ENCODE measurements at places on chromosomes 1 and 21.

DNA sequence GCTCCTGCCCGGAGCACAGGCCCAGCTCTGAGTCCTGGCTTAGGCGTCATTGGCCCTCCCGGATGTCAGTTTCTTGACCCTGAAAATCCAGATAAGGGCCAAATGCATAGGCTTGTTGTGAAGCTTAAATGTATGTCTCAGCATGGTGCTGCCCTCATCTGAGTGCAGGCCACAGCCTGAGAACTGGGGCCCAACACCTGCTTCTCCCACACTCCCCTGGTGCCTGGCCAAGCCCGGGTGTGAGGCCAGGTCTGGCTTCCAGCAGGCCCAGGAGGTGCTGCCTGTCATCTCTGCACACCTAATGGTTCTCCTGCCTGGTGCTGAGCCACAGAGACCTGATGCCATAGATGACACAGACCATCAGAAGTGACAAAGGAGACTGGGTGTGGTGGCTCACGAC, 14.0 kb downstream of the MX2 start:
- DNase-seq: no peak

GRCh38 chr21:37071561-37072273, 1.2 kb downstream of the PIGP start:
- DNase-seq: no peak

DNA sequence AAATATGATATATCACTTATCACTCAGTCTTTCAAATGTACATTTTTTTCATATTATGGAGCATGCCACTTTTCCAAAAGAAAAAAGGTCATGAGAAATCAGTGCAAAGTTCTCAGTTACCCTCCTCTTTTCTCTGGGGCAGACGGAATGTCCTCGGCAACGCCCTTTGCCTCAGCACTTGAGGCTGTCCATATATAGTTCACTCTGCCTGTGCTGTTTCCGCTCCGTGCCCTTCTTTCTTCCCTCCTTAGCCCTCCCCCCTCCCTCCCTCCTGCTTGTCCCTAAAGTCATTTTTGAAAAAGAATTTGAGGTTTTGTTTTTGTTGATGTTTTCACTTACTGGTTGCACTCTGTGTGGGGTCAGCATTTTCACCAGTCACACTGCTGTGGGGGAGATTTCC, 5.4 kb downstream of the BARHL2 start:
- no peak for DNase-seq

DNA sequence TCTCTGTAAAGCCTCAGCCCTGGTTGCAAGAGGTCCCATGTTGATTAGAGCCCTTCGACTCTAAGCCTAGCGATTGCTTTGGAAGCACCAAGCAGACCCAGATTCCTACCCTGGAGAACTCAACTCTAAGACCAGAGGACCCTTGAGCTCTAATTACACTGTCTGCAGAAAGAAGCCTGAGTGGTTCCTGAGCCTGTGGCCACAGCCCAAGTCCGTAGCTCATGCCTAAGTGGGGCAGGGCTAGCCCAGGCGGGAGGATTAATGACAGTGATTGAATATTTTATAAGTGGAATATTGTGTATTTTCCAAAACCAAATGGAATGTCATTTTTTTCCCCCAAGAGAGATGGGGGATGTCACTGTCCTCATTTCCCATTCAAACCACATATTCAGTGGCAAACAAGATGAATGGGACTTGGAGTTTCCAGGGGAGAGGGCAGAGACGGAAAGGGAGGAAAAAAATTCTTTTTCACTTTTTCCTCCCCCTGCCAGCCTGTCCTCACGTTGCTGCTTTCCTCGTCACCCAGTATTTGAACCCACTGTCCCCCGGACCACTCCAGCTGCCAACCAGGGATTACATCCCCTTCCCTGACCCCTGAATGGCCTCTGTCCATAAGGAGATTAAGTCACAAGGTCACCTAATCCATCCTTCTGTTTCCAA, 79.6 kb upstream of the CTTNBP2NL start:
- no peak for DNase-seq

DNA sequence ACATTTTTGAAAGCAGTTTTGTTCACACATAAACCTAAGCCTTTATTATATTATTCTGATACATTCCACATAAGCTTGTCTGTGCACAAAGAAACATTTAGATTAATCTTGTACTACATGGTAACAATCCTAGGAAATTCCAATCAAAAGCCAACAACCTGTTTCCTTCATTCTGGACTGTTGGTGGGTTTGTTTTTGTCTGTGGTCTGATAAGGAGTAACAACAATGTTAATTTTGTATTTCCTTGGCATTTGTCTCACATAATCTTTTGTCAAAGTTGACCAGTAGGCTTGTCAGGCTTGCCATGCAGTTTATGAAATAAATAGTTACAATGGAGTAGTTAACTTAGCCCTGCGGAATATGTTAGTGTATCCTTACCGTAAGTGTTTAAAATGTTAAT, 183.3 kb downstream of the DHRS3 start:
- DNase-seq: no peak

GRCh38 chr1:61636814-61637213, 88.1 kb downstream of the TM2D1 start:
- no peak for DNase-seq

DNA sequence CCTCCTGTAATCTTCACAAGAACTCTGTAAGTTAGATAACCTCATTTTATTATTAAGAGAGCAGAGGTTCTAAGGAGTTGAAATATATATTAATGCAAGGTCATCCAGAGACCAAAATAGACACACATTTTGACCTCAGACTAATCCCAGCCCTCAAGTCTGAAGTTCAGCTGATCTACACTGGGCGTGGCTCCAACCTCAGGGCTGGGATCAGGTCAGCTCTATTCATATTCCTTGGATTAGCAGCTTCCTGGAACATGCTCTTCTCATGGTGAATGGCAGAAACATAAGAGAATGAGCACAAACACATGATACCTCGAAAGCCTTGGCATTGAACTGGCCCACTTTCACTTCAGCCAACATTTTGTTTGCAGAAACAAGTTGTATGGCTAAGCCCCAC, 200.8 kb upstream of the ST6GALNAC5 start:
- DNase-seq: no peak

- no peak for DNase-seq
Measured at GRCh38 chr1:84141182-84142003, 2.7 kb upstream of the PRKACB start.

- DNase-seq: no peak
Measured at GRCh38 chr1:27306892-27307761, 14.8 kb upstream of the TMEM222 start.

DNA sequence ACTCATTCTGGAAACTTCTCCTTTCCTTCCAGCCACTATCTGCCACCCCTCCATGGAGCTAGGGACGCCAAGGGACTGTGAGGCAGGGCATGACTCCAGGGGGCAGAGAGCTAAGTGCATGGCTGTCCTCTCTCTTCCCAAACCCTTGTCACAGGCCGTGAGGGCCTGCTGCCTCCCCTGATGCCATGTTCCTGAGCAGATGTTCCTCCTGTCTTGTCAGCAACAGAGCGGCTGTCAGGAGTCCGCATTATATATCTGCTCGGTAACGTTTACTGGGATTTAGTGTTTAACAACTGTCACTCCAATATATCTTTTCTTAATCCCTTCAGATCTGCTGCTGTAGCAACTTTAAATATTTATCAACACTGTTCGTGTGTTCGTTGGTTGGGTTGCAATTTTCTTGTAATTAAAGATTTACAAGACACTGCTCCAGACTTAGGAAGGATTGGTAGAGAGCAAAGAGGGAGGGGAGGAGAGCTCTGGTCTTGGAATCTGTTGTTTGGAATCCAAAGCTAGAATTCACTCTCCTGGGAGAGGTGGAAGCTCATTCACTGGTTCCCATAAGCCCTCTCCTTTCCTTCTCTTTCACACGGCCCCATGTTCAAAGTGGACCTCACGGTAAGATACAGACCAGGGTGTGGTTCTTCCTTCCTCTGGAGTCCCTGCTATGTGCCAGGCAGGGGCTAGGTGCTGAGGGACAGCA, 76.2 kb downstream of the MDM4 start:
- DNase-seq: no peak

DNA sequence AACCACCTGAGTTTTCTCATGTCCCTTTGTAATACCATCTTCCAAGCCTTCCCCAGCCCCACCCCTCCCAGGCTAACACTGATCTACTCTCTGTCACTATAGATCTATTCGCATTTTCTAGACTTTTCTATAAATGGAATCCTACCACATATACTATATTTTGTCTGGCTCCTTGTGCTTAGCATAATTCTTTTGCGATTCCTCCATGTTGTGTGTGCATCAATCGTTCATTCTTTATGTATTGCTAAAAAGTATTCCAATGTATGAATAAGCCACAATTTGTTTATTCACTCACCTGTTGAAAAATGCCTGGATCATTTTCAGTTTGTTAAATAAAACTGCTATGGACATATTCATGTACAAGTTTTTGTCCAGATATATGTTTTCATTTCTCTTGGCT, 66.7 kb upstream of the DPT start:
- no peak for DNase-seq

DNA sequence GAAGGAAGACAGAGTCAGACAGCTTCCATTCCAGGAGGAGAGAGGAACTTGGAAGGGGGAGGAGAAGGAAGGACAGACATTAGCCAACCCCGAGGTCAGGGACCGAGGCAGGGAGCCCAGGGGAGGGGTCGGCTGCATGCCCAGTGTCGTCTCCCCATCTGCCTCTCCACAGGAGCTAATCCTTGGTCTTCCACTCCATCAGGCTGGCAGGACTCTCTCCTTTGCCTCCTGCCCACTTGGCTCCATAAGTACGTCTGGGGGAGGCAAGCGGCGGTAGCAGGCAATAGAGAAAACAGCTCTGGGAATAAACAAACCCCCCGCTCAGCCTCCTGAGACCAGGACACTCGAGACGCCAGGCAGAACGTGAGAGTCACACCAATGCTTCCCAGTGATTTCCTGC, 71.3 kb downstream of the GRIK3 start:
- no peak for DNase-seq

GRCh38 chr1:92768296-92768695, 16.6 kb downstream of the EVI5 start:
- DNase-seq: no peak

- DNase-seq: peak; percentile 73
Measured at GRCh38 chr1:35564037-35564883, 6.7 kb downstream of the NCDN start.

DNA sequence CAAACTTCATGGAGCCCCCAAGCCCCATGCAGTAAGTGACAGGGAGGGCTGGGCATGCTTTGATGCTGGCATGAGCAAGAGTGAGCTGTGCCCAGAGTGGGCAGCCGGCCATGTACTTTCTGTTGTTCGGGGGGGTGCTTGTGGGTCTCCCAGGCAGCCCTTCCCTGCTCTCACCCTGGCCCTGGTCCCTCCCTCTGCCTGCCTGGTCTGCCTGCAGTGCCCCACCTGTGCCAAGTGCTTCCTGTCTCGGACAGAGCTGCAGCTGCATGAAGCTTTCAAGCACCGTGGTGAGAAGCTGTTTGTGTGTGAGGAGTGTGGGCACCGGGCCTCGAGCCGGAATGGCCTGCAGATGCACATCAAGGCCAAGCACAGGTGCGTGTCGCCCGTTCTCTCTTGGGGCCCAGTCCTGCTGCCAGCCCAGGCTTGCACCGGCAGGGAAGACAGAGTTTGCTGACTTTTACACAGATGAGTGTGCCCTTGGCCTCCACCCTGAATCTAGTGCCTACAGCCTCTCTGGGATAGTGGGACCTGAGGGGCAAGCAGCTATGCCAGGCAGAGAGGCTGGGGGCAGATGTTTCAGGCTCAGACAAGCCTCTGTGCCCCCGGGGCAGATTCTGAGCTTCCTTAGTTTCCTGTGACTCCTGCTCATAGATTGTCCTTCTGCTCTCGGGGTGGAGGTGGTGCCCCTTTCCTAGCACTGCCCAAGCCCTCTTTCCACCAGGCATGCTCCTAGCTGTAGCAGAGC, 7.6 kb downstream of the ZBTB48 start:
- DNase-seq: no peak

GRCh38 chr1:177849130-177849529, 120.7 kb downstream of the SEC16B start:
- DNase-seq: no peak

DNA sequence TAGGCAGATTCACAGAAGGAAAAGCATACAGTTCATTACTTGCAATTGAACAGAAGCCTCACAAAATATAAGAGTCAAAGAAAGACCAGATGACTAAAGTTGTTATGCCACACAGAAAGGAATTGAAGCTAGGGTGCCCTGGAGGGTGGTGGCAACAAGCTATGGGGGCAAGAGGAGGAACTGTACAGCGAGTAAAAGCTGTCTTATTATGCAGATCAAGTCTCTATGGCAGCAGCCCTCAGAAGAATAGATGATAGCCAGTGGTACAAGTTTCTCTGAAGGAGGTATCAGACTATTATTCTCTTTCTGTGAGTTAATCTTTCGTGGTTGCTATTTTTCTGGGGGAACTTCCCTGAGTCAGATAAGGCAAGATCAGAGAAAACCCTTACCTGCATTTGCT, 72.2 kb downstream of the C21orf91 start:
- DNase-seq: no peak

- DNase-seq: no peak
Measured at GRCh38 chr1:171590022-171590421, 32.0 kb upstream of the MYOCOS start.

DNA sequence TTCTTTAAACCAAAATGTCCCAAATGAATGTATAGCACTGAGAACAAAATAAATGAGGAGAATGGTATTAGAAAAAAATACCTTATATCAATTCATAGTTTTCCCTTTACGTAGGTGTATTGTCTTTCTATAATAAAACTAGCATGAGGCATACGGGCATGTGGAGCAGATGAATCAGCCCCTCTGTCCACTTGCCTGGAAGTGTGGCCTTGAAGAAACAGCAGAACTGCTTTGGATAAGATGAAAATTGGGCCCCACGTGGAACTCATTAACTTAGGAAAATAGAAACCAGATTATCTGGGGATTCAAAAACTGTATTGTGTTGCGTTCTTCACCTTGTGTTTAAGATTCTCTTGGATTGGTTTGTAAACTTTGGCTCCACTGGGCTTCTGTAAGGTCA, 356.8 kb upstream of the B3GALT2 start:
- no peak for DNase-seq

- no peak for DNase-seq
Measured at GRCh38 chr1:233443040-233443760, 115.7 kb downstream of the MAP3K21 start.

DNA sequence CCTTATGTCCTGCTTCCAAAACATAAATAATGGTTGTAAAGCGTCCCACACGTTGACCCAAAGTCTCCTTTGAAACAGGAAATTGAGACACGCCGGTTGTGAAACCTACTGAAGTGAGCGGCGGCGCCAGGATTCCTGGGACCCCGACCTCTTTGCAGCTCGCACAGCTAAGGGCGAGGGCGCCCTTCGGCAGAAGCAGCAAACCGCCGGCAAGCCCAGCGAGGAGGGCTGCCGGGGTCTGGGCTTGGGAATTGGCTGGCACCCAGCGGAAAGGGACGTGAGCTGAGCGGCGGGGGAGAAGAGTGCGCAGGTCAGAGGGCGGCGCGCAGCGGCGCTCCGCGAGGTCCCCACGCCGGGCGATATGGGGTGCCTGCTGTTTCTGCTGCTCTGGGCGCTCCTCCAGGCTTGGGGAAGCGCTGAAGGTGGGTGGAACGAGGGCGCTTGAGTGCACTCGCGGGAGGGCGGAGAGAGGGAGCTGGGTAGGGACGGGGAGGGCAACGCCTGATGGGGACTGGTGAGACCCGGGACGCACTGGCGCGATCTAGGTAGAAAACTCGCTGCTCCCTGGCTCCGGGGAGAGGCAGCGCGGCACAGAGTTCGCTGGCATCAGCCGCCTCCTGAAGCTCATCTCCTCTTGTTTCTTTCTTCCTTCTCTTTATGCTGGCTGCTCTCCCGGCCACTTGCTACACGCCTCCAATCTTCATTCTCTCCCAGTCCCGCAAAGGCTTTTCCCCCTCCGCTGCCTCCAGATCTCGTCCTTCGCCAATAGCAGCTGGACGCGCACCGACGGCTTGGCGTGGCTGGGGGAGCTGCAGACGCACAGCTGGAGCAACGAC, at the start of gene CD1D:
CD1D (plus strand) TSS at position 155 of the 836 bp plus-strand sequence; CDS start at position 362, 207 bp downstream.
- DNase-seq: peak; percentile 3

GRCh38 chr1:178682429-178682828, 42.6 kb upstream of the RALGPS2 start:
- DNase-seq: no peak

Data from activated naive CD8-positive, alpha-beta T cell treated with anti-CD3 and anti-CD28 coated beads for 36 hours (primary cell).